ENCODE measurements at places on chromosomes 5 and 9.

- no peak for DNase-seq
Measured at GRCh38 chr9:122777935-122778627, 10.7 kb upstream of the OR5C1 start.

DNA sequence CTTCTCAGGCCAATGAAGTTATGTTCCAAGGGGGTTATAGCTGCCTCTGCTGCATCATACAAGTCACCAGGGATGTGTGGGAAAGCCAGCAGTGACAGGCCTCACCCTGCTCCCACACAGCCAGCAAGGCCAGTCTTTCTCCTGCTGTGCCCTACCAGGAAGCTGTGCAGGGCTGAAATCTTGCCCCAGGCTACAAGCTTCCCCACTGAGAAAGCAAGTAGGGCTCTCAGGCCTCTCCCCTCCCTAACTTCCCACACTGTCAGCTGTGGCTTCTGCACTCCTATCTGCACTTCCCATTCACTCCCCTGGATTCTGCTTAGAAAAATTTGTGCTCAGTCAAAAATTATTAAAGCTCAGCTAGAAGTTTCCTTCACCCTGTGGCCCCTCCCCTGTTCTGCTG, 611.2 kb upstream of the ZNF608 start:
- no peak for DNase-seq

DNA sequence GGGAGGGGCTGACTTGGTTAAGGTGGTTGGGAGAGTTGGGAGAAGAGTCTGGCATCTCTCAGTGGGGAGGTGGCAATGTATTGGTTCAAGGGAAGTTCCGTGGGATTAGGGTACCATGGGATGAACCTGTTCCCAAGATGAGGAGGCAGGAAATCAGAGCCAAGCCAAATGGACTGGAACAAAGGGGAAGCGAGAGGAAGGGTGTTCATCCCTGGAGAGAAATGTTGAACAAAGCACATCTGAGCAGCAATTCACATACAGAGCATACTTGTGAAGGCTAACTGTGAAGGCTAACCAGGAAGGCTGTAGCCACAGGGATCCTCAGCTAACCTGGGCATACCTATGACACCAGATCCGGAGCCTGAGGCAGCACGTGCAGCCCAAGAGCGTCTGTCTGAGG, 214.0 kb downstream of the MCTP1 start:
- no peak for DNase-seq

GRCh38 chr9:110309681-110310080, 28.0 kb downstream of the TXNDC8 start:
- DNase-seq = no peak

- no peak for DNase-seq
Measured at GRCh38 chr9:118455259-118455658, 751.1 kb downstream of the TLR4 start.

- DNase-seq = no peak
Measured at GRCh38 chr9:113973963-113974413, 97.9 kb downstream of the ZNF618 start.

GRCh38 chr5:149273950-149274349, 2.3 kb downstream of the AFAP1L1 start:
- no peak for DNase-seq

DNA sequence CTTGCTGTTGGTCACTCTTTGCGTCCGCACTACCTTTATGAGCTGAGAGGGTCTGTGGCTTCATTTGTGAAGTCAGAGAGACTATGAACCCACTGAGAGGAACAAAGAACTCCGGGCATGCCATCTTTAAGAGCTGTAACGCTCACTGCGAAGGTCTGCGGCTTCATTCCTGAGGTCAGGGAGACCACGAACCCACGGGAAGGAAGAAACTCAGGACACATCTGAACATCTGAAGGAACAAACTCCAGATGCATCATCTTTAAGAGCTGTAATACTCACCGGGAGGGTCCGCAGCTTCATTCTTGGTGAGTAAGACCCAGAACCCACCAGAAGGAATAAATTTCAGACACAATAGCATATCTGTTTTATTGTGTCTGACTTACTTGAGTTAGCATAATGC, 19.2 kb downstream of the GCNT1 start:
- no peak for DNase-seq

- no peak for DNase-seq
Measured at GRCh38 chr9:75672478-75672877, 218.0 kb upstream of the PCSK5 start.

GRCh38 chr5:77852068-77852513, 76.0 kb upstream of the TBCA start:
- DNase-seq = no peak

DNA sequence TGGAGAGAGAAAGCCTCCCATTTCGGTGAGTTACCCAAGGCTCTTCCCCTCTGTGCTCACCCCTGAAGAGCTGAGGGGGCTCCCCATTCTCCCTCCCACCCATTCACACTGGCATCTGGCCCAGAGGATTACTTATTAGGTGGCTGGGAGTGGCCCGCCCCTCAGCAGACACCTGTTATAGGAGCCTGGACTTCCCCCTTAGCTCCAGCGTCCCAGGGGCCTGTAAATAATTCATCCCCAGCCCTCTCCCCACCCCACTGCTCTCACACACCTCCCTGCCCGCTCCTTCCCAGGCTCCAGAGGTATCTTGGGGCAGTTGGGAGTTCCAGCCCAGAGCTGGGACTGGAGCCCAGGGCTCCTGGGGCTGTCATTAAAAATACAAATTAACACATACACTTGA, 11.6 kb upstream of the SLC6A7 start:
- DNase-seq = no peak

DNA sequence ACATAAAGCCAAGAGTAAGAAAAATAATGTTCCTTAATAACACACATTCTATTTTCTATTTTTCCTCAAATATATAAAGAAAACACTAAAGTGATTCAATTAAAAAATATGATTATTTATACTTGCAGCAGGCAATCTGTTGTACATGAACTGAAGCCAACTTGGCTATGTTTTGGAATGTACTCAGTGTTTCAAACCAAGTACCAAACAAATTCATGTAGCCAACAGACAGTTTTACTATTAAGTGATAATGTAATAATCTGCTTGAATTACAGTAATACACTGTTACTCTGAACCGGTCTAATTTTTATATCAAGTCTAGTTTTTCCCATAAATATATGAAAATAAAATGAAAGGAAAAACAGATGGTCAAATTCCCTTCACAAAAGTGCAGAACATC, 58.0 kb downstream of the CEP120 start:
- no peak for DNase-seq

DNA sequence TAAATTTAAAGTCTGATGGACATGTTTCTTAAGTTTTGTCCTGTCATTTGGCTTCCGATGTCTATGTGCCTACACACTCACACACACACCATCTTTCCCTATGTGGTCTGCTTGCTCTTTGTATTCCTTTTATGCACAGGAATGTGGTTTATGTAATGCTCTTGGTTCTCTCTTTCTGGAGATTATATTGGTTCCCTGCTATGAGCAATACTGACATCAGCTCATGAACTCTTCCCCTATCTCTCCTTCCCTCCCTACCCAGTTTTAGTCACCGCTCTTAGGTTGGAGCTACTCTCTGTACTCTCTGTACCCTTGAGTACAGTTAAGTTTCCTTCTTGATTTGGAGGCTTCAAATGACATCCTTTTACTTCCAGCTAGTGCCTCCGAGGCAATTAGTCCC, 77.9 kb upstream of the MVB12B start:
- DNase-seq = no peak

DNA sequence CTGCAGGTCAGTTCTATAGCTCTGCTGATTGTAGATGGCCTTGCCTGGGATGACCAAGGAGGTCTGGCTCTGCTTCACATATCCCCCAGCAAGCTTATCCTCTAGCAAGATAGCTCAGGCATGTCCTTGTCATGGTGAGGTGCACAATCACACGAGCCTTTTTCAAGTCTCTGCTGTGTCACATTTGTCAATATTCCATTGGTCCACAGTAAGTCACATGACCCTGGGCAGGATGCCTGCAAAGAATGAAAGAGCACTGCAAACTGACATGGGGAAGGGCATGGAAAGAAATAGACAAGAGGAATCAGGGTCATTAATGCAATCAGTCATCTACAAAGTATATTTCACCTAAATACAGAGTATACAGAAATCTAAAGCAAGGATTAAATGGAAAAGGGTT, 142.0 kb downstream of the RORB start:
- no peak for DNase-seq

DNA sequence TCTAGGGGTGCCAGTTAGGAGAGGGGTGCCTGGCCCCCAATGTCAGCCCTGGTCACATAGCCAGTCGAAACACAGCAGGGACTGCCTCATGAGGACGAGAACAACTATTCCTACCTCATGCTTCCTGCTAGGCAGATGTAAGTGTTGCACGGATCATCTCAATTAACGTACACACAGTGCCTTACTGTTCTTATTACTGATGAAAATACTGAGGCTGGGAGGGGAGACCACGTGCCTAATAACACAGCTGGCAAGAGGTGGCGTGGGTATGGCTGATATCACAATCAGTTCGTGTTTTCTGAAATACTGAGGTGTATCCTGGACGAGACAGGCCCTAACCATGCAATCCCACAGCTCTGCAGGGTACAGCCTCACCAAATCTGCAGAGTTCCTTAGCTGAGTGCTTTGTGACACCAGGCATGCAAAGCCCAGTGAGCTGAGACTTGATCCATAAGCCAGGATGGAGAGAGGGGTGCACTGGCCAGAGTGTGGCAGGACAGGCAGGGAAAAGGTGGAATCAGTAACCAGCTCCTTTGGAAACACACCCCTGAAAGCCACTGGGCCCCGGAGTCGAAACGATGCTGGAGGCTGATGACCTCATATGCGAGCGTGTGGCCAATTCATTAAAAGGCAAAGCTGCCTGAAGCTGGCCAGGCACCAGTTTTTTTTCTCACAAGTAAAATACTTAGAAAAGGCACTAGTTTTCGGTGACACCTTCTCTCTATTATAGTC, 63.9 kb downstream of the PRRT1B start:
- no peak for DNase-seq

GRCh38 chr5:171776770-171777759, 8.6 kb upstream of the SMIM23 start:
- no peak for DNase-seq

GRCh38 chr5:140151144-140152021, 23.6 kb upstream of the CYSTM1 start:
- DNase-seq = no peak

DNA sequence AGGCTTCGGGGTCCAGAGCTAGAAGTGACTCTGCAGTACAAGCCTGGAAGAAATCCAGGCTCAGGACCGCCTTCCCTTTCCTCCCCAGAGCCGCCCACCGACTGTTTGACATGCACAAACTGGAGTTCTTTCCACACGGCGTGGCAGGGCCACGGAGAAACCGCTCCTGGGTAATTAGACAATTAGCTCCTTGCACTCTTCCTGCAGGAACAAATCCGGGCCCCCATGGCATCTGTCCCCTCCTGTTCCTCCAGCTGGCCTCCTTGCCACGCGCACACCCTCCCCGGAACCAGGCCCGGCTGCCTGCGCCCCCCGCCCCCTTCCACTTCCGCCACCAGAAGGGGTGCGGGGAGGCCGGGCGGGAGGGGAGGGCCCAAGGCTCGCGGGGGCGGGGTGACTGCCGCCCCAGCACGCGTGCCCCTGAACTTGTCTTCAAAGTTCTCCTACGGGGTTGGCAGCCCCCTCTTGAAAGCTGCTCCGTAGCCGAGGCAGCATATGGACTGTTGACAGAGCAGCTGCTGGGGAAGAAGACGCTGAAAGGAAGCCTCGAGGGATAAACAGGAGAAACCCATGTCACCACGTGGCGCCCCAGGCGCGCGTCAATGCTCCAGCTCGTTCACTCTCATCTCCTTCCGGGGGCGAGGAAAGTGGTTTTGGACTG, 74.3 kb downstream of the SEC61B start:
- DNase-seq = peak; percentile 88

- DNase-seq = no peak
Measured at GRCh38 chr9:16833296-16833835, 37.1 kb downstream of the BNC2 start.

DNA sequence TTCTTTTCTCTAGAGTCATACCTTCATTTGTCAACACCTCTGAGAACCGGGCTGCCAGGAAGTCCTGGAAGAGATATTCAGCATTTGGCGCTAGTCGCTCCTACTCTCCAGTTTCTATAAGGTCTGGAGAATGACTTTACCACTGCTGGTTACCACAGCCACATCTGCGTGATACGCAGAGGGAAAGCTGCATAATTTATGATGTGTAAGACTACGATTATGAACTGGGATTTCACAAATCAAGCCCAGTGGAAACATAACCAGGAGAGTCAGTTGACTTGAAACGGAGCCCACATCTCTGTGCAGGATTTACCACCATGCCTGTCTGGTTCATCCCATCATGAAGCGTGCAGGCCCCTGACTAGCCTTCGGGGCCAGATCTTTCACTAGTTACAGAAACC, 72.6 kb downstream of the FGF1 start:
- no peak for DNase-seq

DNA sequence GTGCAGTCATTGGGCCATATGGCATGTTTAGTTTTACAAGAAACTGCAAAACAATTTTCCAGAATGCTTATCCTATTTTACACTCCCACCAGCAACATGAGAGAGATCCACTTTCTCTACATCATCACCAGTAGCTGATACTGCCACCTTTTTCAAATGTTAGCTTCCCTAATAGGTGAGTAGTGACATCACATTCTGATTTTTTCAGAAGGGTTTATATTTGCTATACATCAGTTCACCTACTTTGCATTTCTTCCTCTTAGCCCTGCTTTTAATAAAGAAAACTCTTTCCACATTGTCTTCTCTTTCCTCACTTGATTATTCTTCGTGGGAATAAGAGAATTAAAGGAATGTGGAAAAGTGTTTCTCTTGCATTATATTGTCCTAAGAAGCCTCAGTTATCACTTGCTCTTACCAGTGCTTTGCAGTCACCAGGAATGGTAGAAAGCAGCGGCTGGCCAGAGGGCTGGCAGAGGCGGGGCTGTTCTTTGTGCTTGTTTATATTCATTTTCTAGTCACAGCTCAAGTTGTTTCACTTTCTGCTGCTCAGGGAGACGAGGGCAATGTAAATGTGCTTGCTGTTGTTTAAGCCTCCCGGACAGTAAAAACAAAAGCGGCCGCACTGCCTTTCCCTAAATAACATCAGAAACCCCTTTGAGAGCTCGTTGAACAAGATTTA, 164.8 kb downstream of the HSD17B3 start:
- no peak for DNase-seq

DNA sequence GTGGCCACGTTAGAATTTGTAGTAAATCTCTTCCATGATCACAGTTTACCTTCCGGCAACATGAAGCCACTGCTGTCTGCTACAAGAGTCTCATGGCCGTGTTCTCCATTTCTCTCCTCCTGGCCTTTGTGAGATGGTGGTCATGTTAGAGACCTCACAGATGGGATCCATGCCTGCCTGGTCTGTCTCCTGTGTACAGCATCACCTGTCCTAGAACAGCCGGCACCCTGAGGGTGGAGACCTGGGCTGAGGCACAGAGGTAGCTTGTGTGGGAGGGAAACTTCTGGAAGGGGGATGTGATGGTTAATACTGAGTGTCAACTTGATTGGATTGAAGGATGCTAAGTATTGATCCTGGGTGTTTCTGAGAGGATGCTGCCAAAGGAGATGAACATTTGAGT, 3.1 kb upstream of the FCN2 start:
- no peak for DNase-seq

- no peak for DNase-seq
Measured at GRCh38 chr9:81565144-81565543, 124.2 kb downstream of the TLE1 start.

GRCh38 chr9:109238125-109238524, 71.1 kb upstream of the FRRS1L start:
- DNase-seq = no peak

- DNase-seq = no peak
Measured at GRCh38 chr5:95949810-95950209, 11.8 kb downstream of the ELL2 start.

- no peak for DNase-seq
Measured at GRCh38 chr9:37408933-37409710, 13.4 kb upstream of the GRHPR start.
